ENCODE measurements at places on chromosomes 12 and 14.

GRCh38 chr12:14954269-14954668 lies 7.1 kb downstream of the ARHGDIB start:
- no peak for DNase-seq

- DNase-seq, result no peak
These were observed 41.4 kb upstream of the NUDT4 start for GRCh38 chr12:93336291-93336741.

DNA sequence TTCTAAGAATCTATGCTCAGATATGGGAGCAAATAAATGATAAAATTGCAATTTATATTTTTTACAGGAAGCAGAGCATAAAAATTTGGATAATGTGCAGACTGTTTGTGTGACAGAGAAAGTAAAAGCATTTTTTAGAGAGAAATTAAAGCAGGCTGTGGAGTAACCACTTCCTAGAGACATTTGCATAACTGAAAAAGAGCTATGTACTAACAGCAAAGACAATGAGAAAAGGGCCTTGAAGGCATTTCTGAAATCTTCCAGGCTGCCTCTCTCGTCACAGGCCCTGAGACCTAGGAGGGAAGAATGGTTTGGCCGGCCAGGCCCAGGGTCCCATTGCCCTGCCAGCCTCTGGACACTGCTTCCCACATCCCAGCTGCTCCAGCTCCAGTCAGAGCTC lies 247.2 kb downstream of the ALX1 start:
- DNase-seq, result no peak

DNA sequence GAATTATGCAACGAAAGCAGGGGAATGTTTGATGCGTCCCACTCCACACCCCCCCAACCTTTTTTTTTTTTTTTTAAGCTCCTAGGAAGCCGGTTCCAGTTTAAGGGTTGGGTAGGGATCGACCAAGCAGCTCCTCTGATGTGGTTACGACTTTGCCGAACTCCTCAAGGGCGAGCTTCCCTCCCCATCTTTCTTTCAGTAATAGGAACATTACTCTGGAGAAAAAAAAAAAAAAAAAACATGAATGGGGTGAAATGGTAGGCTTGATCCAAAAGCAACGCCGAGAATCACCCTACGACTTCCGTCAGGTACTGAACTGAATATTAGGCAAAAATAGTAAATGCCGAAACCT lies 9.6 kb downstream of the BMP4 start:
- DNase-seq, result no peak

- DNase-seq, result no peak
These were observed 5.5 kb downstream of the SETD3 start for GRCh38 chr14:99475179-99475578.

GRCh38 chr12:50240792-50241114 lies 42.6 kb downstream of the LIMA1 start:
- DNase-seq, result no peak

- no peak for DNase-seq
These were observed 32.1 kb downstream of the PRKAB1 start for GRCh38 chr12:119700078-119700477.

DNA sequence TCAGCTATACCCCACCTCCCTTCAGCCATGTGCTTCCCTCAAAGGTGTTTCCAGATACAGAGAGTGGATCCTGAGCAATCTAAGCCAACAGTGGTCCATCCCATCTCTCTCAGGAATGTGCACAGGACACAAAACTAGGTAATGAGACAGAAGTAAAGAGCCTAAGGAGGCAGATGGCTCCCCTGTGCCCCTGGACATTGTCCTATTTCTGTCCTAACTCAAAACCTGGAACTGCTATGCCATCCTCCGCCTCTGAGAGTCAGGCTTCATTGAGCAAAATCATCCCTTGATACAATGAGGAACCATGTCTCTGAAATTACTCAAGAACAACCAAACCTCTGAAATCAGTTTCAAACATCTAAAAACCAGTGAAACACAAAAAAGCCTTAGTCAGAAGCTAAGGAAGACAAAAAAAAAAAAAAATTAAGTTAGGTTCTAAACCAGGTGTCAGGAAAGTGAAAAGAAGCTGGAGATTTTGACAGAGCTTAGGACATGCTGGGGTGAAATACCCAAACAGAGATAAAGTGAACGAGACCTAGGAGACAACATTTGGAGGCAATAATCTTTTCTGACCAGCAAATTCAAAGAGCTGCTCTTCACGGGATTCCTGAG lies 200.3 kb upstream of the PLEKHG7 start:
- no peak for DNase-seq

DNA sequence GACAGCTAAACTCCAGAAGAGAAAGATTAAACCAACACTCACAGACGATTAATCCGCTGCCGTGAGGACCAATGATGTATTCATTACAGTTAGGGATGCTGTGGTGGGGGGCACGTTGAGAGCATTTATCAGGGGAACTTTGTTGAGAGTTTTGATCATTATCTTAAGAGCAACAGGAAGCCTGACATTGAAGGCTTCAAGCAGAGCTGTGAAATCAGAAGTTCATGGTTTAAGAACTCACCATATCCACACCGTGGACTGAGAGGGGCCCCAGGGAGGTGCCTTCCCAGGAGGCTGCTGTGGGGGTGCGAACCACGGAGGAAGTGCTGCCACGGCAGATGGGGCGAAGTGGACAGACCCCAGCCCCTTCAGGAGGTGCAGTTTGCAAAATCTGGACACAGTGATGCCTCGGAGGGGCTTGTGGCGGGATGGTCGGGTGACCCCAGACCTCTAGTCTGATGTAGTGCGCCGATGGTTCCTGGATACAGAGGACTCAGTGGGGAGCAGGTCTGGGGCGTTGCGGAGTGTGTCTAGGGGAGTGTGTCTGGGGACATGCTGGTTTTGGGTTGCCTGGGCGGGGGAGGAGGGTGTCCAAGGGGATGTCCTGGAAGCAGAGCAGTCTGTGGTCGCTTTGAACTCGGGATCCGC lies 73.0 kb downstream of the DIO3 start:
- DNase-seq, result no peak

DNA sequence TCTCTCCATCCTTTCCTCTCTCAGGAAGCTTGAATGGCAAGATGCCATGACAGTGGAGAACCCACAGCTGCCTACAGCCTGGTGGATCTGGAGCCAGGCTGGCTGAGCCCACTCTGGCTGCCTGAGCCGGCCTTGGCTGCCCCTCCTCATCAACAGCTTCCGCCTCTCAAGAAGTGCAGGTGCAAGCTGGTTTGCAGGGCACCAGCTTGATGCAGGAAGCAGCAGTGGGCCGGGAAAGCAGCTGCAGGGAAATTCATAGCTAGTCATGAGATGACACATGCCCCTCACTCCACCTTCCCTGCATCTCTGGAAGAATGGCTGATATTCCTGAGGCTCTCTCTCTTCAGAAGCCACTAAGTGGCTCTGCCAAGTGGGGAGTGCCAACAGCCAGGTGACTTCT lies 289.1 kb downstream of the RPS29 start:
- DNase-seq, result no peak

- no peak for DNase-seq
These were observed 261.3 kb upstream of the NOS1 start for GRCh38 chr12:117622741-117623140.

GRCh38 chr12:50082644-50083043 lies 2.5 kb upstream of the SMARCD1 start:
- DNase-seq, result no peak

DNA sequence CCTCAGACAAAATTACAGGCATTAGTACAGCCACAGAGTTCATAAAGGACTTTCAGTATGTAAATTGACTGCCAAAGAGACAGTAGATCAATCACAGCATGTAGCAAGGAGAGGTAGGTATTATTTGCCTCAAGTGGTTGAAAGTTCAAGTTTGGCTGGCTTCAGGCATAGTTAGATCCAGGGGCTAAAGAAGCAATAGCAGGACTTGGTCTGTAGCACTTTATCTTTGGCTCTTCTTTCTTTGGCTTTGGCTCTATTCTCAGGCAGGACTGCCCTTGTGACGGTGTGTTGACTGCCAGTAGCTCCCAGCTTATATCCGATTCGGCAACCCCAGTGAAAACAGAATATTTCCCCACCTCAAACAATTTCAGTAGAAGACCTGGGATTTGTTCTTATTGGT lies 346.0 kb upstream of the TBX3 start:
- no peak for DNase-seq

All from NCI-H2081 treated with DMSO at 0.1 percent for 48 hours (cell line).